ENCODE measurements at places on chromosomes 7 and 10. TPM values are rescaled to one million over a fixed set of nuclear protein-coding genes. Genes with fewer than 3 reads are reported as not detected.

TMEM273 gene
- 24.4 TPM for total RNA-seq

PCDH15 gene
- total RNA-seq, result not detected

CELF2 gene
- total RNA-seq, result 182 TPM

TFR2 gene
- 13.1 TPM for total RNA-seq

FAM24B gene
- 11.0 TPM for total RNA-seq

LRIT1 gene
- total RNA-seq, result not detected

FGFR2 gene
- total RNA-seq, result not detected

PKD2L1 gene
- total RNA-seq, result 0.10 TPM

LRIT2 gene
- total RNA-seq, result not detected

POLR2J gene
- 62.0 TPM for total RNA-seq

LYZL1 gene
- total RNA-seq, result not detected

ANK3 gene
- 5.3 TPM for total RNA-seq

MMP21 gene
- total RNA-seq, result not detected

GIMAP7 gene
- 134 TPM for total RNA-seq

TMEM120A gene
- 17.6 TPM for total RNA-seq

C10orf62 gene
- not detected for total RNA-seq

FAM53B gene
- 19.9 TPM for total RNA-seq

NPFFR1 gene
- not detected for total RNA-seq

TRPV5 gene
- not detected for total RNA-seq

PRRT4 gene
- 0.16 TPM for total RNA-seq

ADAP1 gene
- 28.6 TPM for total RNA-seq

ARHGEF5 gene
- total RNA-seq, result 10.0 TPM

MYH16 gene
- total RNA-seq, result not detected

CLIP2 gene
- 1.5 TPM for total RNA-seq

STAG3 gene
- 20.6 TPM for total RNA-seq

KAT6B gene
- 40.3 TPM for total RNA-seq

PRPS1L1 gene
- not detected for total RNA-seq

NKX1-2 gene
- total RNA-seq, result not detected

IRF5 gene
- 8.0 TPM for total RNA-seq

HIP1 gene
- 4.6 TPM for total RNA-seq

CHAT gene
- not detected for total RNA-seq

KEL gene
- 1.1 TPM for total RNA-seq

TUBAL3 gene
- total RNA-seq, result not detected

GNGT1 gene
- total RNA-seq, result not detected

CPED1 gene
- not detected for total RNA-seq

UPK3B gene
- total RNA-seq, result 0.92 TPM

CCL24 gene
- total RNA-seq, result not detected

MGAM2 gene
- total RNA-seq, result not detected

MYL7 gene
- total RNA-seq, result not detected

MYOZ1 gene
- not detected for total RNA-seq

COBL gene
- total RNA-seq, result not detected

ITIH5 gene
- total RNA-seq, result not detected

SLC13A1 gene
- not detected for total RNA-seq

IFIT1B gene
- not detected for total RNA-seq

PCLO gene
- total RNA-seq, result not detected

JMJD1C gene
- total RNA-seq, result 65.1 TPM

MYO1G gene
- total RNA-seq, result 435 TPM
